ENCODE measurements at places on chromosomes 4 and X.

DNA sequence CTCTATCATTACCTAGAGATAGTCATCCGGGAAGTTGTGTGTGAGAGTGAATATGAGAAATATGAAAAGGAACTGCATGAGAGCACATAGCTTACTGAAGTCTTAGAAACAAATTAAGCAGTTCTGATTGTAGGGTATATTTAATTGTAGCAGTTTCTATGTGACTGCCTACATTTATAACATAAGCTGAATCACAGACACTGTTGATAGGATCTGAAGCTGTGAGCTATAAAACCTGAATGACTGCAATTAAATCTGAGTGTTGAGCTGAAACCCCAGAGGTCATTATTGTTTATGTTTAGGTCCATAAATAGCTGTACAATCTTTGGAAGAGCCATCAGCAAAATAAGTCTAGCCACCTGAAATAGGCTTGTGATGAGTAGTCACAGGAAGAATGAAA, 210.1 kb upstream of the CXCL13 start:
- no peak for DNase-seq

DNA sequence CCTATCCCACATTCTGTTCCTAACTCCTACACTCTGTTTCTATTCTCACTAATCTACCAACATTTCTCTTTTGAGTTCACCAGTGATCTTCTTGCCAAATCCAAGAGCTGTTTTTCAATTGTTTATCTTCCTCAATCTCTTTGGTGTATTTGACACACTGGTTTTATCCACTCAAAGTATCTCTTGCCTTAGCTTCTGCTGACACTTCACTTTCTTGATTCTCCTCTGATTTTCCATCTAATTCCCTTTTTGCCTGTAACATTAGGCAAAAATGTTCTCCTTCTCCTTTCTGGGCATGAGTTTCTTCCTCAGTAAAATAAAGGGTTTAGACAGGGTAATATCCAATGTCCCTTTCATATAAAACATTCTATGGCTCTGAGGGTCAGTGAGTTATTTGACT, 26.2 kb downstream of the GRIA3 start:
- DNase-seq, result no peak

GRCh38 chr4:38195911-38196310, 235.7 kb downstream of the PTTG2 start:
- DNase-seq, result no peak

DNA sequence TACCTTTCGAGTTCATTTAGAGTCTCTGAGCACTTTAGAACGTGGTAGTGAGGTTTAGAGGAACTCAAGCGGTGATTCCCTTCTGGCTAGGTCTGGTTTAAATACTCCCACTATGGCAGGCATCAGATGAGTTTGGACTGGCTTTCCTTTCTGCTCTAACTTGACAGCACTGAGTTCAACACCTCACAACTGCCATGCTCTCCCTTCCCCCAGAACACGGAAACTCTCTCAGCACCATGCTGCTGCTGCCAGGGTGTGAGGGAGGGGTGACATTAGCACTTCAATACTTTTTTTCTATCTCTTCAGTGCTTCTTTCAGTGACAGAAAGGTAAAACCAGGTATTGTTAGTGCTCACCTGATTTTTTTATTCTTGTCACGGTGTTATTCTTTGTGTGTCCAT, 234.5 kb upstream of the AGTR2 start:
- no peak for DNase-seq

DNA sequence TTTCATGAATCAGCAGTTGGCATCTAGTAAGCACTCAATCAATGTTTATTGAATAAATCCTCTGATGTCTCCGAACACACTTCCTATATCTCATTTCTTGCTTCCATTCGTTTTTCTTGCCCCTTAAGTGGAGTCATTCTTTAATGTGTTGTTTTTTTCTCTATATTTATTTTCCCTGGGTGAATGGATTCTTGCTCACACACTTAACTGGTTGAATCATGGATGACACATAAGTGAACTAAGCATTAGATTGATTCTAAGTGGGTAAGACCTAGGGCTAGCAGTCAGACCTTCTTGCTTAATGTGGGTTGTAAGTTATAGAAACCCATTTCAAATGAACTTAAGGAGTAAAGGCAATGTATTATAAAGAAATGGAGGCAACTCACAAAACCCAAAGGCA, 111.1 kb downstream of the RTL3 start:
- no peak for DNase-seq

DNA sequence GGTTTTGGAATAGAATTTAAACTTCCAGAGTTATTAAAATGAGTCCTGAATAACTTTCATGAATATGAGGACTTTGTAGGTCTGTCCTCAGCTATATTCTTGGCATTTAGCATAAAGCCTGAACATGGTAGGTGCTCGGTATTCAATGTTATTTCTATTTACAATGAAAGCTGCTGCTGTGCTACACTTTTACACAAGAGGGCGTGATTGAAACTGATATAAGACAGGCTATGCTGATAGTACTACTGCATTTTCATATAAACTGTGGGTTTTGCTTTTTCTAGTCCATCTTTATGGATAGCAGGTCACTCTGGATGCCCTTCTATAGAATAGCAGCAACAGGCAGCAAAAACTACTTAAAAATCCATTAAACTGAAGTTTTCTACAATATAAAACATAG, 12.3 kb upstream of the GNPDA2 start:
- DNase-seq, result no peak

DNA sequence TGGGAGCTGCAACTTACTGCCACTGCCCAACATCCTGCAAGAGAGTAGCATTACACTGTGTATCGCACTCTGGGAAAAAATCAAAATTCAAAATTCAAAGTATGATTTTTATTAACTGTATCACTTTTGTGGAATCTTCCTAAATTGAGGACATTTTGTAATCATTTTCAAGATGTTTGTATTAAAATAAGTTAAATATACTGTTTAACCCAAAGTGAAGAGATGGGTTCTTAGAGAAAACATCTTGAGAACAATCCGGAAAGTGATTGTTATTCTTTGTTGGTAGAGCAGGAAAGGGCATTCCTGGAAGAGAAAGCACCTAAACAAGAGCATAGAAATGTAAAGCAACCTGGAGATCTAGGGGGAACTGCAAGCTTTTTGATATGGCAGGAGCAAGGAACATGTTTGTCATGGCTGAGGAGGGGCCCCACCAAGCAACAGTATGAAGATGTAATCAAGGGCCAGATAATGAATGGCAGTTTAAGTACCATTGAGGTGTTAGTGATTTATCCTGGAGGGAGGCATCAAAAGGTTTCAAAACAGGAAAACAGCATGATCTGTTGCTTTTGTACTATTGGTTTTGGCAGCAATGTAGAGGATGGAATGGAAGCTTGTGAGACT, 14.1 kb upstream of the SEC24D start:
- DNase-seq, result no peak

DNA sequence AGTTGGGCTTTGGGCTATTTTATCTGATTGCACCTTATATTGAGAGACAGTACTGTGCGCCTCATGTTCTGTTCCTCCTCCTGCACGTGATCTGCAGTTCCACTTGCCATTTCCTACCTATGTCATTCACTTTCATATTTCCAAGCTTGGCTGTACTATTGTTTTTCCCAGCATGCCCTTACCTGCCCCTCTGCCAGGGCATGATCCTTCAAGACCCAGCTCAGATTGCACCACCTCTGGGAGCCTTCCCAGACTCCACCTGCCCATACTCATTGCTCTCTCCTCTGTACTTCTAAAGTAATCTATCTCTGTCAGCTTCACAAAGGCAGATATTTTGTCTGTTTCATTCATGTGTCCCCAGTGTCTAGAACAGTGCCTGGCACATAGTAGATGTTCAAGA, 11.6 kb downstream of the SLC25A5 start:
- DNase-seq, result no peak

DNA sequence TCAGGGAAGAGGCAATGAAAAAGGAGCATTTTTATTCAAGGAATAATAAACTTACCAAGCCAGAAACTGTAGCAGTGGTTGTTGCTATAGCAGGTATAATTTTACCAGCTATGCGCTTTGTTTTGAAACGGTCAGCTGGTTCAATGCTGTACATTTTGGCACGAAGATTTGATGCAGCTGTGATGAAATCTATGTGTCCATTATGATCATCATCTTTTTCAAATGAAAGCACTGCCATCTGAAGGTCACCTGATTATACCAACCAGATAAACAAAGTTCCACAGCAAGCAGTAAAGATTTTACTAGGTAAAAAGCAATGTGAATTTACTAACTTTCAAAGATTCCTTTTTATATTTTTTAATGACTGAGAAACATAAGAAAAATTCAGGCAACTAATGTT, 66.4 kb downstream of the STAP1 start:
- no peak for DNase-seq

- no peak for DNase-seq
Observed at GRCh38 chr4:156169011-156169410, 215.3 kb upstream of the CTSO start.

GRCh38 chr4:25110527-25111329, 49.5 kb downstream of the SEPSECS start:
- no peak for DNase-seq

- DNase-seq, result no peak
Observed at GRCh38 chr4:182019148-182019652, 224.0 kb upstream of the TENM3 start.

DNA sequence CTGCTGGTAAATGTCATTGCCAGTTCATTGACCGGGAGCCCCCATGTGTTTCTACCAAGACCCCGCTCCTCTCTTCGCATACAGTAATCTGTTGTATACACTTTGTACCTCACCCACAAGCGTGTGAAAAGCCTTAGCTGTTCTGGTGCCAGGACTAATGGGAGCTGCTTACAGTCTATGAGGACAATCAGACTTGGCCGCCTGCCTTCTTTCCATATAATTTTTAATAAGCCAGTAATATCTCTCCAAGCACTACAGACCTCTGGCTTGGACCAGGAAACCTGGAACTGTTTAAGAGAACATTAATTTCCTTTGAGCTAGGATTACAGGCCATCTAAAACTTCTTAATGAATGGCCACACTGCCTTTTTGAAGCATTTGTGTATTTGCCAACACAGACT, 149.7 kb upstream of the MSX1 start:
- no peak for DNase-seq

DNA sequence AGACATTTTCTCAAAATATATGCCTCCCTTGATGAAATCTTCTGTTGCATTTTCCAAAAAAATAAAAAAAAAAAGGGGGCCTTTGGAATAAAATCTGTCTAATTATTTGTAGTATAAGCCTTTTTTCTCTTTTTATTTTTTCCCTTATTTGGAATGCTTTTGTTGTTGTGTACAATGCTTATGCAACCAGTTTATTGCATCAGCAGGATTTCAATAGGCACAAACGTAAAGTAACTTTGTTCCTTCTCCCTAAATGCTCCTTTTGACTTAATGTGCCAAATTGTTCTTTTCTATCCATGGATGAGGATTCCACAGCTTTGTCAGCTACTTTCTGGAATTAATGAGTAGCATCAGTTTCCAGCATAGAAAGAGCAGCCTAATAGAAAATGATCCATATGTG, 59.6 kb upstream of the HPGD start:
- no peak for DNase-seq

- DNase-seq, result no peak
Observed at GRCh38 chr4:176439611-176440010, 119.8 kb downstream of the SPCS3 start.

GRCh38 chr4:74660866-74661265, 133.5 kb downstream of the BTC start:
- no peak for DNase-seq

- no peak for DNase-seq
Observed at GRCh38 chr4:141352909-141353525, 132.3 kb downstream of the ZNF330 start.

DNA sequence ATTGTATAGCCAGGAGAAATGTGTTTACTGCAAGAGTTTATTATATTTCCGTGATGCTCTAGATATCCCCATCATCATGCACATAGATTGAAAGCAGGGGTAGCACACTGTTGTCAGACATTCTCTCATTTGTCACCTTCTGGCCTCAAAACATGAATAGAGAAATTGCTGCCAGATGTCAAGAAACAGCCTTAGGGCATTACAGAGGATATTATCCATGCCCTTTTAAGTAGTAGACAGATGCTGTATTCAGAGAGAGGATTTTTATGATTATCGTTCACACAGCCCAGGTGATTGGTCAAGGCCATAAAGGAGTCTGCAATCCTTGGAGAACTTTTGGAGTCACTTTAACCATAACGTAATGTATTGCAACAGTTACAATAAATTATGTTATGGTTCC, 1961.5 kb upstream of the TENM3 start:
- DNase-seq, result no peak

GRCh38 chr4:98626350-98626749, 32.1 kb downstream of the TSPAN5 start:
- DNase-seq, result no peak

DNA sequence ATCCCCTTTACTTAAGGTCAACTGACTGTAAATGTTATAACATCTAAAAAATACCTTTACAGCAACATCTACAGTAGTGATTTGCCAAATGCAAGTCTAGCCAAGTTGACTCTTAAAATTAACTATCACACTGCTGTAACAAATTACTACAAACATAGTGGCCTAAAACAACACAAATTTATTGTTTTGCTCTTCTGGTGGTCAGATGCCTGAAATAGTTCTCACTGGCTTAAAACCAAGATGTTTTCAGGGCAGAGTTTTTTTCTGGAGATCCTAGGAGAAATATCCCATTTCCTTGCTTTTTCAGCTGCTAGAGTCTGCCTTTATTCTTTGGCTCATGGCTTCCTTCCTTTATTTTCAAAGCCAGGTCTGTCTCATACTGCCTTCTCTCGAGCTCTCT, 120.5 kb downstream of the ADGRL3 start:
- DNase-seq, result no peak

- peak; percentile 3 for DNase-seq
Observed at GRCh38 chrX:115642895-115643530, 82.0 kb downstream of the PLS3 start.

DNA sequence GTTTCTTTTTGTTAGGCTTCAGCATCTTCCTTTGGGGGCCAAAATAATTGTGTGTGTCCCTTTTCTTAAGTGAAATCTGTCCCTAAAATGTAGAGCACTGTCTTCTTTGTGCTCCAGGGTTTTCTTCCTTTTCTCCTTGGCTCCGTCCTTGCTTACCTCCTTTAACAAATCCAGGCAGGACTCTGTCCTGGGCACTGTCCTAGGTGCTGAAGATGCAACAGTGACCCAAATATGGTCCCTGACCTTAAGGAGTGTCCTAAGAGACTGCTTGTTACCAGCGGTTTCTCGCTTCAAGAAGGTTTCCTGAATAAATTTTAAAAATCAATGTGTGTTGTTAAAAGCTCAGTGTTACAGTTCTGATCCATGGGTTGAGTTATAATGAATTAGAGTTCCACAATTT, 471.8 kb downstream of the KCNIP4 start:
- no peak for DNase-seq

DNA sequence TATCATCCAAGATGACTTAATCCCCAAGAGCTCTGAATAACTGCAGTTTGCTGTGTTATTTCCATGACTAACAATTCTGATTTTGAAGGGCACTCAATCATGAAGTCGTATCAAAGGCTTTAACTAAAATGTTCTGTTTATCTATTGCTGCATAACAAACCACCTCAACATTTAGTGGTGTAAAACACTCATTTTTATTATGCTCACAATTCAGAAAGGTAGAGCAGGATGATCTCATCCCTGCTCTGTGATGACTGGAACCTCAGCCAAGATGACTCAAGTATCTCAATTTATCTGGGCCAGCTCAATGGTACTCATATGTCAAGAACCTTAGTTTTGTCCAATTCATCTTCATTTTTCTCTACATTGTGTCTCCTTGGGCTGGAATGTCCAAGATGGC, 451.1 kb downstream of the PPARGC1A start:
- DNase-seq, result no peak
